ENCODE measurements at places on chromosomes 16 and 17.

DNA sequence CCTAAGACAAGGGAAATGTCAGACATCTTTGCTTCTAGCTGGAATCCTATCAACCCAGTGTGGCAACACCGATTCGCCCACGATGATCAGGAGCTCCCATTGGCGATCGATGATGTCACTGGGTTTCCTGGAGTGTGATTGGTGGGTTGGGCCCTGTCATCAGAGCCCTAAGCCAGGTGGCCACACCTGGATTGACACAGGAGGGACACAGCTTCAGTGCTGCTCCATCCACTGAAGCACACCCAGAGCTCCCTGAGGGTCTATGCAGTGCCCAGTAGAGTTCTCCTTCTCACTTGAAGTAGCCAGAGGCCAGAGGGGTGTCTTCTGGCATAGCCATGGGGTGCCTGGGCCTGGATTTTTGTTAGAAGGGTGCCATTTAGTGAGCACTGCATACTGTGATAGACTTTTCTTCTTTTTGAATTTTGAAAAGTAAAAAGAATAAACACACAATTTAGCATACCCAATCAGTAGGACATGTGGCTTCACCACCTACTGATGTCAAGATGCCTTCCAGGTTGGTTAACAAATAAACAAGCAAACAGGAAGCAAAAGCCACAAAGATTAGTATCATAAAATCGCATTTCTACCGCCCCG lies 77.6 kb downstream of the CMIP start:
- no peak for DNase-seq

GRCh38 chr17:63838631-63839171 lies 3.8 kb downstream of the SMARCD2 start:
- peak; percentile 91 for DNase-seq

GRCh38 chr17:80816241-80817103 lies 175.2 kb upstream of the CHMP6 start:
- no peak for DNase-seq

- DNase-seq = no peak
Measured at GRCh38 chr17:1315409-1315808, 35.9 kb downstream of the TRARG1 start.

GRCh38 chr17:78082988-78083387 lies 45.6 kb downstream of the TMC6 start:
- no peak for DNase-seq

DNA sequence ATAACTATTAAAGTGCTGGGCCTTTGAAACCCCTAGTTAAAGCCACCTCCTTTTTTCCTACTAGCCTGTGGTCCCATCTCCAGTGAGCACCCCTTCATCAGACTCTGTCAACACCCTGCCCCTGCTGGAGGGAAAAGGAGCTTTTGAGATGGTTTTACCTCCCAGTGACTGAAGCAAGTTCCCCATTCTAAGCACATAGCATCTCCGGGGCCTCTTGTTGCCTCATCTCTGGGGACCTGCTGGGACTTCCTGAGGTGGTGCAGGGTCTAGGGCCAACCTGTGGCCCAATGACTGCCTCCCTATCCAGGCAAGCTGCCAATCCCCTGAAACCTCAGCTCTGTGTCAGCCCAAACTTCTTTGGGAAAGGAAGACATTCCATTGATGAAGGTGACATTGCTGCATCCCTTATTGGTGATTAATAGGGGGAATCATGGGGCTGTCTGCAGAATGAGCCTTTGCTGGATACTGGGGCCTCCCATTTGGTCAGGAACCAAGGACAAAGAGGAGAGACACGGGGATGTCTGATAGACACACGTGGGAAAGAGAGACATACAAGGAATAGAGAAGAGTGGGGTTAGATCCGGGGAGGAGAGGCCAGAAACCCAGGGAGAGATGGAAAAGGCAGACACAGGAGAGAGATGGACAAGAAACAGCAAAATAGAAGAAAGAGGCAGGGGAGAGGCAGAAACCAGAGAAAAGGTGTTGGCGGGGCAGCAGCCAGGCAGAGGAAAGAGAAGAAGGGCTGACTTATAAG lies 2.4 kb downstream of the C1QL1 start:
- no peak for DNase-seq

DNA sequence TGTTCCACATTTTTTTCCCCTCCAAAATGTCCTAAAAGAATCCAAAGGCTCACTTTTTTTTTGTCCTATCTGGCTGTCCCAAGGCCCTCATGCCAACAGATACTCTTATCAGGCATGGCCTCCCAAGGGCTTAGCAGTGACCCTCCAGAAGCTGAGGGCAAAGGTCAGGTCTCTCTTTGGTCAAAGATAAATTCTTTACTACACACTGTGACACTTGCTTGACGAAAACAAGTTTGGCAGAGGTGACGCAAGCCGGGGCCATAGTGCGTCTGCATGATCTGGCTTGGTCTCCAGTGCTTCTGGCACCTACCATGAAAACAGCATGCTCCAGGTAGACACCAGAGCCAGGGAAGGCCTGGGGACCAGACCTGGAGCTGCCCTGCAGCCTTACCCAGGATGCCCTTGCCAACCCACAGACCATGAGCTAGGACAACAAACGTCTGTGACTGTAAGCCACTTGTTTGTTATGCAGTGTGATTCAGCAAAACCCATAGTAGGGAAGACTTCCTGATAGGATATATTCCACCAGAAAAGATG lies 48.5 kb upstream of the IRF8 start:
- no peak for DNase-seq

DNA sequence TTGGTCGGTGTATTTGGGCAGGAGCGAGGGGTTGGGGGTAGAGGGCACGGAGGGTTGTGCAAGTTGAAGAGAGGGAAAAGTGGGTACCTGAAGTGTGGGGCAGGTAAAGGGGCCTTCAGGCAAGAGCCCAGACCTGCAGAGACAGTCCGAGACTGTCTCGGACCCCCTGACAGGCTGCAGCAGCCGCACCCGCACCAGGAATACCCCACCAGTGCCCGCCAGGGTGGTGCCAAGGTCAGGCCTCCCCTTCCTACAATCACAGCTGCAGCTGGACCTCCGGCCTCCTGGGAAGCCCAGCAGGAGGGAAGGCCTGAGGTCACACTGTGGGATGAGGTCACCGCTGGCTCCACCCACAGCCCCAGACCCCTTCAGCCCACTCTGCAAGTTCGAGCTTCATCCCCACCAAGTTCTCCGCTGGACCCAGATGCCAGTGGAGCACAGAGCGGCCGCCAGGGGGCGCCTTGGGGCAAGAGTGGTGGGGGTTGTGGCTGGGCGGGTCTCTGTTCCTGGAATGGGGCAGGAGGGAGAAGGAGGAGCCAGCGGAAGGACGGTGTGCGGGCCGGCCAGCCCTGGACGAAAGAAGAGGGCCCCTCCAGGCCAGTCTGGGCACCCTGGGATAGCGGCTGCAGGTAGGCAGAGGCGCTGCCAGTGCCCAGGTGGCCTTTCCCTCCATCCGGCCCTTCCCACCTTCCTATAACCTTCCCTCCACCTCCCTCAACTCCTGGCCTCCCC lies at the start of gene HSD3B7:
Gene HSD3B7 (plus strand): TSS at position 539 of the 732 bp plus-strand sequence. CDS start 452 bp downstream, outside the sequence.
- DNase-seq = peak; percentile 55

DNA sequence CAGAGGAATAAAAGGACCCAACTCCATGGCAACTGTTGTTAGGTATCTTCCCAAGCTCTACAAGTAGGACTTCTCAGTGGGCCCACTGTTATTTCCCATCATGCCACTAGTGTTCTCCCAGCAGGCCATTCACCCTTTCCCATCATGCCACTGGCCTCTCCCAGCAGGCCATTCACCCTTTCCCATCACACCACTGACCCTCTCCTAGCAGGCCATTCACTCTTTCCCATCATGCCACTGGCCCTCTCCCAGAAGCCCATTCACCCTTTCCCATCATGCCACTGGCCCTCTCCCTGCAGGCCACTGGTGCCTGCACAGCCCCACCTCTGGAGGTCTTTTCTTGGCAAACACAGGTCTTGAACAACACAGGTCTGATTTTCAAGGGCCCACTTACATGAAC lies 36.3 kb downstream of the IFT140 start:
- DNase-seq = no peak

GRCh38 chr17:82090549-82091263 lies 7.3 kb downstream of the FASN start:
- DNase-seq = no peak

DNA sequence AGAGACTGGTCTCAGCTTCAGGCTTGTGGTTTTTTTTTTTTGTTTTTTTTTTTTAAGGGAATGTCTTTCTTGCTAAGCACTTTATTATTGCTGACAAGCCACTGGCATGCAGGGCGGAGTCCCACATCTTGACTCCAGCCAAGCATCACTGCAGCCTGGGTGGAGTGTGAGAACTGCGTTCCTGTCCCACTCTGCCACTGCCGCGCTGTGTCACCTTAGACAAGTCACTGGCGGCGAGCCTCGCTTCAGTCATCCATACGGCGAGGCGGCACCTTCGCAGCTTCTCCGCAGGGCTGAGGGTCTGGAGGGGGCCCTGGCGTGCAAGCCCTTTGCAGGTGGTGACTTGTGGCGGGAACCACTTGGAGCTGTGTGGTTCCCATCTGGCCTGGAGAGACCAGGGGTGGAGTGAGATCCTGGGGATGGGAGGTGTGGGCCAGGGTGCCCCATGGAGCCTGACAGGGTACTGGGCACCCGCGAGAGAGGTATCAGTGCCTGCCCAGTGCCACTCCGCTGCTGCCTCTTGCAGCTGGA lies 99.1 kb upstream of the CIBAR2 start:
- DNase-seq = no peak

GRCh38 chr16:49932946-49933345 lies 77.0 kb upstream of the ZNF423 start:
- DNase-seq = no peak

DNA sequence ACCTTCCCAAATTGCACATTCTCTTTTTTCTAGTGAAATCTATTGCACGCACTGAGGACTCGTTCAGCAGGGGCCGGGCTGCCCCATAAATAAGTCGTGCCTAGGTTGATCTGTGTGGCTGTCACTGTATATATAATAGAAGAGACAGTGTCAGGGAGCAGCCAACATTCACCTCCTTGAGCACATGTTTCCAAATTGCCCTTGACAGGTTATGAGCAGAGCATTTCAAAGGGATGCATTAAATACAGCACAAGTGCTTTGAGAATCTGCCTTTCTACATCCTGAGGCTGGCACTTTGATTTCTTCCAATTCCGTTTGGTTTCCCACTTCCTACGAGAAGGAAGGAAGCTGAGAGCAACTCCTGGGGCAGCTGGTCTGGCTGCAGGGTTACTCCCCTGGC lies 291.2 kb downstream of the NPIPA8 start:
- no peak for DNase-seq

GRCh38 chr17:75128694-75129505 lies 2.6 kb downstream of the NT5C start:
- DNase-seq = no peak

- DNase-seq = no peak
Measured at GRCh38 chr17:38603786-38604478, 1.8 kb downstream of the SRCIN1 start.

DNA sequence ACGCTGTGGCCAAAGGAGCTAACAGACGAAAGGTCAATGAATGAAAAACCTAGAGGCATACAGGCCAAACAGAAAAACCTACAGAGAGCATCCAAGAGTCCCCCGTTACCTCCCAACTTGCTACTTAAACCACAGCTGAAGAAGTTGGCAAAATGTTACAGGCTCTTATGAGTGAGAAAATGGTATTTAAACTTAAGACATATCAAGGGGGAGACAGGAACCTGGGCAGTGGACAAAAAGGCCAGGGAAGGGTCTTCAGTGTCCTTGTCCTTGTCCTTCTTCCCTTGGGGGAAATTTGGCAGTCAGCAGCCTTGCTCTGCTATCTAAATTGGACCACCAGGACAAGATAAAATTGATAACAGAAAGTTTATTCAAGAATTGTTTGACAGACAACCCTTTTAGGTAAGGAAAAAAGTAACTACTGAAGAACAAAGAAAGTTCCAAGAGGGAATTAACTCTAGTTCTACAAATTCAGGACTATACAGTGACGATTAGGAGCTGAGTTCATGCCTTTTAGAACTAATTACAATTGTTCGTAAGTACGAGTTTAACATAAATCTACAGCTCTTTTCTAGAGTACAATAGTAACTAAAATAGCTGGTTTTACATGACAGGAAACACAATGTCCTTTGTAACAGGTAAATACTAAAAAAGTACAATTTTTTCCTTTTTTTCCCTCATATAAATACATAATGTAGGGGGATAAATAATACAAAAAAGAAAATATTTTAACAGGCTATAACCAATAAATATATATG lies 3.8 kb upstream of the HOXB2 start:
- DNase-seq = no peak

GRCh38 chr16:84460406-84461028 lies 43.9 kb downstream of the MEAK7 start:
- no peak for DNase-seq

DNA sequence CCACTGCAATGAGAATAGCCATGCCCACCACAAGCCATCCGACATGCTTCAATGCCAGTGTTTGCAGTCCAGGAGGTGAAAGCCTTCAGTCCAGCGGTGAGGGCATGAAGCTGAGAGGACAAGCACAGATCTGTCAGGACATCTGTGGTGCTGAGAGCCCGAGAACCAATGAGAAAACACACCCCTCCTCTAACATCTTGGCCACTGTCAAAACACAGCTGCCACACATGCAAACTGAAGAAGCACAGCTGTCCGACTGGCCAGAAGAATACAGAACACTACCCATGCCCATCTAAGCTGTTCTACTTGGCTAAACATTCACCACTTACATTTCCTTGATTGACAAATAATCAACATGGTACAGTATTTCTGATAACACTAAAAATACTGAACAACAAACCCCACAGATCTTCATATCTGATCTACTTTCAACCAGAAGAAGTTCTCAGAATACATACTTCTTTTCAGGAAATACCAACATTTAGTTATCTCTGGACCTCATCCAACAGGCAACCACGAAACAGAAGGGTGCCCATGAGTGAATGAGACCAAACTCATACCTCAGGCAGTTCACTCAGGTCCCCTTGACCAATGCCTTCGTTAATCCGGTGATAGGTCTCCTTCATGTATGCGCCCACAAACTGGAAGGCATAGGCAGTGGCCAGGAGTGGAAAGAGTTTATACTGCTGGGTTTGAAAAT lies 10.2 kb upstream of the FBF1 start:
- peak; percentile 46 for DNase-seq

DNA sequence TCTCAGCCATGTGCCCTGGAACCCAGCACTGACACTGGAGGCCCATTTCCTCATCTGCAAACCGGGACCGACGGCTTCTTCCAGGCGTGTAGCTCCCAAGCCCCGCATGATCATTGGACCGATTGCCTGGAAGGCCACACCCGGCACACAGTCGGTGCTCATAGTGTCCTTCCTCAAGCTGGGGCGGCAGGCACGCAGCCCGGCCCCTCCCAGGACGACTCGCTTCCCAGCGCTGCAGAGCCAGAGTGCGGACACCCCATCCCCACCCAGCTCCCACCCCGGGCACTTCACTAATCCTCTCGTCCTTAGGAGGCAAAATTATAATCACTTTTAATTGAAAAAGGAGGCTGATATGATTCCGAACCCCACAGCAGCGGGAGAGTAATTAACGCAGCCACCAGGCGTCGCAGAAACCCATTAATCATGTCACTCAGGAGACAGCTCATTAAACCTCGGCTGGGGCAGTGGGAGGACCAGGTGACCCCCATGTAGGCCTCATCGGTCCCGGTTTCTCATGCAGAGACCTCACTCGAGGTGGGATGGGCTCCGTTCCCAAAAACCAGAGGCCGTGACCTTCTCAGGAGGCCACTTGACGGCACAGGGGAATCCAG lies 33.1 kb downstream of the ZNF469 start:
- no peak for DNase-seq

All from globus pallidus (tissue), 1 donor.